Ascending aorta (tissue), 2 donors: ENCODE measurements at places on chromosomes 12 and 14.

DNA sequence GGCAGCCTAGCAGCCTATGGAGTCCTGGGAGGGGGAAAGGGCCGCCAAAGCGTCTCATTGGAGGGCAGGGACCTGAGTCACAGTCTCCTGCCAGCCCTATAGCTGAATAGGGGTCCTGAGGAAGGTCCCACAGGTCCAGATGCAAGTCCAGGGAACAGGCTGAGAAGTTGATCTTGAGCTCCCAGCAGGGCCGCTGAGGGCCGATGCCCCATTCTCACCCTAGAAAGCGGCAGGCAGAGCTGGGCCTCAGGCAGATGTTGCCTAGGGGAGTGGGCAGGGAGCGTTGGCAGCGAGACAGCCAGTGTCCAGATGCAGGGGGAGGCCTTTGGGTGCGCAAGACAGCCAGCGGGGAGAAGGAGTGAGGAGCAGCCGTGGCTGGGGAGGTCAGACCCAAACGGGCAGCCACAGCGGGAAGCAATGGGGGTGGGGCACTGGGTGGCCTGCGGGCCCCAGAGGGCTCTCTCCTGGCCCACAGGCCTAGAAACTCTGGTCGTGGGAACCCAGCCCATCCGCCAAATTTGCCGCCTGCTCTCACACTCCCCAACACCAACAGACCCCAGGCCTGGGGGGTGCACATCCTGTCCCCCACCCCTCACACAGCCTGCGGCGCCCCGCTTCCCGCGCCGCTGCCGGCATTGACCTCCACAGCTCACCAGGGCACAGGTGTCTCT is 1.1 kb downstream of the HDAC7 start:
- DNase-seq = peak; percentile 76

DNA sequence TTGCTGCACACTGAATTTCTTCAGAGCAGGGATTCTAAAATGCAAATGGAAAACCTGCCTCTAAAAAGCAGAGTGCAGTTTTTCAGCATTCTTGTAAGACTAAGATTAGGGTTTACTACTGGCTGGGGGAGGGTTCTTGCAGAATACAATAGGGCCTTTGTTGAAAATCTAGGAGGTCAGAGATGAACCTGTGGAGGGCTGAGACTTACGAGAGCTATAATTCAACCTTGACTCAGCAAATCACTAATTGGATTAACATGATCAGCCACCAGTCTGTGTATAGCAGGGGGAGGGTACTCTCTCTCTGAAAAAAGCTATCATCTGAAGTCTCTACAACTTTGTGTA is 92.6 kb upstream of the HIF1A start:
- DNase-seq = no peak

- peak; percentile 31 for DNase-seq
Observed at GRCh38 chr14:95510804-95511203, 5.6 kb downstream of the SYNE3 start.

DNA sequence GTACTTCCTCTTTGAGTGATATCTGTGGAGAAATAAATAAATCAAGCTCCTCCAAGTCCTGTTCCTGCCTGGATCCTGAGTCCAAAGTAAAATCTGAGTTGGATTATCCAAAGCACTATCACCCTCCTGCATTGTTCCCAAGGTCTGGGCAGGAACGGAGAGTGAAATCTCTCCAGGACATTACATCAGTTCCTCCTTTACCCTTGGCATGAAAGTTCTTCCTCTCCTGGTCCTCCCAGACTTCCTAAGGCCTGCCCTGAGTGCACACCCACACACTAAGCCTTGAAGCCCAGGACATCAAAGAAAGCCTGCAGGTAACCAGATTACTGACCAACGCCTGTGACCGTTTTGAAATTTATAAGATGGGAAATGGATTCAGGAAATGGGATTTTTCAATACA is 206.8 kb upstream of the BCL2L14 start:
- DNase-seq = no peak

GRCh38 chr14:81345781-81346180 is 54.3 kb downstream of the STON2 start:
- DNase-seq = no peak

GRCh38 chr12:130764475-130765185 is 48.5 kb upstream of the RIMBP2 start:
- no peak for DNase-seq

DNA sequence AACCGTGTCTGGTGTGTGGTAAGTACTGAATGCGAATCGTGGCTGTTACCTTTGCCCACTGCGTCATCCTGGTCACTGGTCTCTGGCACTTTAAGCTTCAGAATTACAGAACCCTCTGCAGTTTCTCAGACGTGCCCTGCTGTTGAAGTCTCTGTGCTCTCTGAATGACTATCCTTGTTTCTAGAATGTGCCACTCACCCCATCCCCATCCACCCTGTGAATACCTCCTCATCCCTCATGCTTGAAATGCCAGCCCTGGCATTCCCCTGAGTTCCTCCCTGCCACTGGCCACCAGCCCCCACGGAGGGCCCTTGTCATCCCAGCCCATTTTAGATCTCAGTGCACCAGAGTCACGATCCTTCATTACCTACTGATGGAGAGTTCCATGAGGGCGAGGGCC is 21.3 kb downstream of the TPCN1 start:
- no peak for DNase-seq

DNA sequence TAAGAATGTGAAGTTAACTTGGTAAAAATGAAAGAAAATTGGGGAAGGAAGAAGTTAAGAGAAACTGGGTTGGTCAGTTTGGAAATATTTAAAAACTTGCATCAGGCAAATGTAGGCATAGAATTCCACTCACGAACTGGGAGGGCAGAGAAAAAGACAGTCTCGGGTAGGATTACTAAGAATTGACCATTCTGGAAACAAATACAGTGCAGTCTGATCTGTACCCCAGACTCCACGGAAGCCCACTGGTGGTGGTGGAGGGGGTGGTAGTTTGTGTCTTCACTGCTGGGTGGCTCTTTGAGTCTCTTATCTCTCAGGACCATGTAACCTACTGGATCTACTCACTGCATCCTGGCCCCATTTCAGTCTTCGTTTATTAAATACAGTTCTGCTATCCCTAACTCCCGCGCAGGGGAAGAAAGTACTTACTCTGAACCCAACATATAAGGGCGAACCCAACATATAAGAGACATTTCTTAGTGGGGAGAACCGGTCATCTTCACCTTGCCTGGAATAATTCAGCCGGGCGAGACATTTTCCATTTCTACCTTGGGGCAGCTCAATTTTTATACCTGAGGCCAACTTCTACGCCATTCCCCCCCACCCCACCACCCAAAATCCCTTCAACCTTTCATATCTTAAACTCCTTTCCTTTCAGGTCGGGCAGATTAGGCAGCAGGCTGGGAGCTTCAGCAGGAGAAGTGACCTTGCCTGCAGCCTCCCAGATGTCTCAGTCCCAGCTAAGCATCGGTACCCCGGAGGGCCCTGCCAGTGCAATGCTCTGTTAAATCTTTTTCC is 1.7 kb downstream of the SLC2A3 start:
- no peak for DNase-seq

- DNase-seq = no peak
Observed at GRCh38 chr12:128337431-128338170, 70.6 kb downstream of the TMEM132C start.

DNA sequence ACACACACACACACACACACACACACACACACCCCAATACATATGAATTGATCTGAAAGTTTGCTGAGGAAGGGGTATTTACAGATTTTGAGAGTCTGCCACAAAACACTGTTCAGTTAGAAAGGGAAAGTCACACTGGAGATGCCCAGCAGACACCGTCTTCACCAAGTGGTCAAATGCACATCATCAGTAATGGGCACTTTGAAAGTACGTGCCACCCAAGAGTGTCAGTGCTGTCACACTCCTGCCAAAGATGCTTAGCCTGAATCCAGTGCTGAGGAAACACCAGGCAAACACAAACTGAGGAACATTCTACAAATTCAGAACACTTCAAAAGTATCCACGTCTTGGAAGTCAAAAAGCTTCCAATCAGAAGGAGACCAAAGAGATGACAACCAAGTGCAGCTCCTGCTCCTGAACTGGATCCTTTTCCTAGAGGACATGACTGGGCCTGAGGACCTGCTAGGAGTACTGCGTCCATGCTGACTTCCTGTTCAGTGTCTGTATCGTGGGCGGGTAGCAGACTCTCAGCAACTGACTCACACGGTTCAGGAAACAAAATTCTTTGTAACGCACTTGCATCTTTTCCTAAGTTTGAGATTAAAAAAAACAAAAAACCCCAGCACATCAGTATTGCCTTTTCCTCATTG is 18.6 kb downstream of the PSMC1 start:
- no peak for DNase-seq

- no peak for DNase-seq
Observed at GRCh38 chr12:78306236-78306635, 475.5 kb downstream of the NAV3 start.

DNA sequence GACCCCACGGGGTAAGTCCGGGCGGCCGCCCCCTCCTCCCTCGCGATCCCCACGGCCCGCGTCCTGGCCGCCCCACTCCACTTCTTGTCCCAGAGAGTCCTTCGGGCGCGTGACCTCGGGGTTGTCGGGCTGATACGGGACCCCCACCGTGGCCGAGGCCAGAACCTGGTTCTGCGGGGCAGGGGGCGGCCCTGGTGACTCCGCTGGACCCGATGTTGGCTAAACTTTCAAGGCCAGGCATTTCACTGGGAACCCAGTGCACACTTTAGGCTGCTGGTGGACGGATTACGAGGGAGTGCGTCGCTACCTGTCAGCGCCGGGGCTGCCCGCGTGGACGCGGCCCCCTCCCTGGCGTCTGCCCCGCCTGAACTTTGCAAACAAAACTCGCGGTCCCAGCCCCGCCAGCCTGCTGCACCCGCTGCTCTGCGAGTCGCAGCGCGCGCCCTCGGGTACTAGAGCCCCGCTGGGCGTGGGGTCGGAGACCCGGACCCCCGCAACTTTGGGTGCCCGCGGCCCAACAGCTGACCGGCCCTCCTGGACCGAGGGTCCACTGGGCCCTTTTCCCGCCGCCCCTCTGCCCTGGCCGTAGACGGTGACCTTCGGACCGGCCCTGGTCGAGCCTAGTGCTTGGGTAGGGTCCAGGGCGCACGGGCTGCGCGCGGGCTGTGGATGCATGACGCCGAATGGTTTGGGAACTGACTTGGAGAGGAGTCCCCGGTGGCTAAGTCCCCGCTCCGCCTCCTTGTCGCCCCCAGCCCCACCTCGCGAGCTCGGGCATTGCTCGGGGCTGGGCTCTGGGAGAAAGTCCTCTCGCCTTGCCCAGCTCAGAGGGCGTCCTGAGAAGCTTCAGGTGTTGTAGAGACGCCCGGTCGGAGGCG is 624 bp downstream of the RIN3 start:
- DNase-seq = no peak

- DNase-seq = no peak
Observed at GRCh38 chr12:27705263-27705662, 5.4 kb upstream of the MRPS35 start.

GRCh38 chr12:124371366-124371765 is 76.5 kb downstream of the RFLNA start:
- no peak for DNase-seq

GRCh38 chr12:8562310-8562709 is 21.6 kb upstream of the CLEC4E start:
- no peak for DNase-seq

GRCh38 chr12:20548611-20549010 is 146.5 kb upstream of the SLCO1C1 start:
- no peak for DNase-seq

DNA sequence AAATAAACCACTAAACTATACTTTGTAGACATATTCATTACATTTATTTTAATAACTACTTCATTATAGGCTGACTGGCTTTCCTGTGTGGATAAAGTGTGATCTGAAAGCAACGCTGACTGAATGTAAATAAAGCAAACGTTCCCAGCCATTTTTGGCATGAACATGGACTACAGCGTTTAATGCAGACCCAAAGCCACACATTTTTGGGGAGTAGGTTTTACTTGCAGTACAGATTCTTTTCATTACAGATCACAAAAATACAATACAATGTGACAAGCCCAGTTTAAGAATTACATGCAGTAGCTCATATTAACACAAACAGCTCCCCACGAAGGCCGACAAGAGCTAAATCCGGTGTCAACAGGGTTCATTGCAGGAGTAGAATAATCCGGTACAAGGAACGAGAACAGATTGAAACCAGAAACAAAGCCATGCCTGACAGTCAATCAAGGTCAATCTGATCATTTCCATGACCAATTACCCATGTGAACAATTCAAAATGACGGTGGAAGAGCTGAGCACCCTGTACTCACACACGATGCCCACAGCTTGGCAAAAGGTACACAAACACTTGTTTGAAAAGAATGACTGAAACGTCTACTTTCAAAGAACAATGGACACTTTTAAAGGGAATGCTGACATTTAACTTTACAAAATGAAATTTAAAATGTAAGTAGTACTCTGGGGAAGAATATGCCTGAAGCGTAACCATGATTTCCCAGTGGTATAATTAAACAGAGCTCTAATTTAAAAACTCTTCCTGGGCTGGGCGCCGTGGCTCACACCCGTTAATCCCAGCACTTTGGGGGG is 5.3 kb downstream of the BAG5 start:
- no peak for DNase-seq

DNA sequence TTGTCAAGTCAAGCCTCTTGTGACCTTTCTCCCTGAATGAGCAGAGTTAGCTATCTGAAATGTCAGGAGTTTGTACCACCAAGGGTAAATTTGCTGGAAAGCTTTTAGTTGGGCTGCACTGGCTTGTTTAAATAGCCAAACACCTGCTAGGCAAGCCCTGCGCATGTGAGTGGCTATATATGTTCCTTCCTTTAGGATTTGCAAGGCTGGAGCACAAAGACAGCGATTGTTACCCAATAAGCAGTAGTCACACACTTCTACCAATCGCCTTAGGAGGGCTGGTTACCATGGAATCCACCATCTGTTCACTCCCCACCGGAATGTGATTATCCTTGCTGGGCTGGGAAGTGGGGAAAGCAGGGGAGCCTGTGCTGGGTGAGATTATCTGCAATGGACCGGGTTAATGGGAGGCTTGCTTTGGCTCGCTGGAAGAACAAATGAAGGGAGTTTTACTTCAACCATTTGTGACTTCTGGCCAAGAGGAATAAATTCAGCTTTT is 102.5 kb downstream of the FGD4 start:
- DNase-seq = no peak

DNA sequence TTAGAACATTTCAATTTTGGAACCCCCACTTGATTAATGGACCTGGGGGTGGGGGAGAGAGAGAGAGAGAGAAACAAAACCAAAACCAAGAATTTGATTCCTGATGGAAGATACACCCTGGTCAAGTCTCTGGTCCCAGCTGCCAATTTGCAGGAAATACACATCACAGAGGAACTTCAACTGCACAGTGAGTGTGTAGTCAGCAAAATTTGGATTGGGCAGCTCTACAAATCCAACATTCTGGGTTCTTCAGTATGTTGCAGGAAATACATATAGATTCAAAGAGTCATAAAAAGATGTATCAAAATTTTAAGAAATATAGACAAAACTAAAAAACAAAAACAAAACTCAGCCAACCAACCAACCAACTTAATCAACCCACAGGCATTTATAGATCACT is 17.4 kb downstream of the DNAH10 start:
- no peak for DNase-seq

GRCh38 chr12:52255926-52256583 is 18.4 kb upstream of the KRT86 start:
- DNase-seq = no peak
